ENCODE measurements at places on chromosomes 4 and X.

GRCh38 chr4:80931631-80932081 lies 98.9 kb upstream of the BMP3 start:
- no peak for DNase-seq

- peak; percentile 33 for DNase-seq
Measured at GRCh38 chrX:70262952-70263567, 3.1 kb upstream of the P2RY4 start.

DNA sequence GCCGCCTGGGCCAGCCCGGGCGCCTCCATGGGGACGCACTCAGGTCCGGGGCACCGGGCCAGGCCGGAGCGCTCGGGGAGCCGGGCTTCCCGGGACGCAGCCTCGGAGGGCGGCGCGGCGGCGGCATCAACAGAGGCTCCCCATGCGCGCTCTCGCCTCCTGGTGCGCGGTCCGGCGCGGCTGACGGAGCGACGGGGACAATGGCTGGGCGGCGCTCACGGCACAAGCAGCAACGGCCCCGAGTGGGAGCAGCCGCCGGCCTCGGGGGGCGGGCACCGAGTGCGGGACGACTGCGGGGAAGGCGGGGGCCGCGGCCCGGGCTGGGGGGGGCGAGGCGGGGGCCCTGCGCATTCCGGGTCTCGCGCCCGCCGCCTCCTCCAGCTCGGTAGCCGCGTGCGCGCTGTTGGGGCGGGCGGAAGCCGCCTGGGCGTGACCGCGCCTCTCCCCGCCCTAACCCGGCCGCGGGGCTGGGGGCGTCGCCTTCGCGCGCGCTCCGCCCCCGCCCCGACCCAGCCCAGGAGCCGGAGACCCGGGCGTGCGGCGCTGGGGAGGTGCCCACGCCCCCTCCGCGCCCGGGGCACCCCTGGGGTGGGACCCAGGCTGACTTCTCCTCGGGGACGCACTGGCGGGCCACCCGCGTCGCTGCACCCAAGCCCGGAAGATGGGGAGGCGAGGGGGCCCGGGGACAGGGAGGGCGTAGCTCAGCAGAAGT lies at the start of gene PRKX:
Gene PRKX, minus strand, starts transcription at position 425 of the 712 bp plus-strand sequence. Its CDS starts 396 bp downstream, at position 29.
- peak; percentile 87 for DNase-seq

DNA sequence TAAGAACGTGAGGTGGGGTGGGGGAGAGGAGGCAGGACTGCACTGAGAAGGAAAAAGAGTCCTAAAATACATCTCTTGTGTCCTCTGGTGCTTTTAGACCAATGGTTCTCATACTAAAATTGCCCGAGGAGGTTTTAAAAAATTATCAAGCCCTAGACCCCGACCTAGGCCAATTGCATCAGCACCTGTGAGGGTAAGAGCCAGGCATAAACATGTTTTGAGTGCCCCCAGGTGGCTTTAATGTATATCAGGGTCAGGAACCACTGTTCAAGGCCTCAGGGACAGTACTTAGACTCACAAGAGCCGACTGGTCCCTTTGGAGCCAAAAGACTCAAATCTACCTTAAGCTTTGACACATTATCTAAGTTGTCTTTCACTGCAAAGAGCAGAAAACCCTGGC lies 37.5 kb upstream of the TMEM150C start:
- no peak for DNase-seq

DNA sequence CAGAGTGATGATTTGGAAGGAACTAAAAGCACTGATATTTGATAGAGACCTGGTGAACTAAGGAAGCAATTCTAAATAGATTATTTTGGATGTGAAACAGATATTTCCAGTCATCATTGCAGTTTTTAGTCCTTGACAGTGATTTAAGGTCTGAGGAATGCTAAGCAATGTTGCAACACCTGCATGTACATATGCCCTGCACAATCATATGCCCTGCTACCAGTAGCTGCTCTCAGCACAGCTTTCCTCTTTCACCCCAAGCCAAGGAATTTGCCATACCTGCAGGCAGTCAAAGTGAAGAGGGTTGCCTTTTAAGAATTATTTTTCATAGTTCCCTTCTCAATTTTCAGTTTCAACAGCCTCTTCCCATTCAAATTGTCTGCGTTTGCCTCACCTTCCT lies 8.7 kb upstream of the FAM47A start:
- no peak for DNase-seq

DNA sequence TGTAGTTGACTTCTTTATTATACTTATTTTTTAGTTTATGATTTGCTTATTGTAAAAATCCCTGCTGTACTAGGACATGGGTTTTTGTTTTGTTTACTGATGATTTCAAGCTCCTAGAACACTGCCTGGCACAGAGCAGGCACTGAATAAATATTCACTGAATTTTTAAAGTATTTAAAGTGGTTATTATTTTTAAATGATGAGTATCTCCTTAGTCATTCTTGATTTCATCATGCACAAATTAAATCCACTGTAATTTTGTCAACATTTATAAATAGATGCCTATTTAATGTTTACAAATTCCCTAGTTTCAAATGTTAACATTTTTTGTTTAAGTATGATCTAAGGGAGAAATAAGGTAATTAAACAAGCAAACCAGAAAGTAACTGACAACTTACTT lies 367.9 kb upstream of the SLIT2 start:
- DNase-seq, result no peak
